ENCODE measurements at places on chromosomes 1 and 21.
A peak's percentile ranks its signal among the peaks of the same experiment; 100 is the strongest.

DNA sequence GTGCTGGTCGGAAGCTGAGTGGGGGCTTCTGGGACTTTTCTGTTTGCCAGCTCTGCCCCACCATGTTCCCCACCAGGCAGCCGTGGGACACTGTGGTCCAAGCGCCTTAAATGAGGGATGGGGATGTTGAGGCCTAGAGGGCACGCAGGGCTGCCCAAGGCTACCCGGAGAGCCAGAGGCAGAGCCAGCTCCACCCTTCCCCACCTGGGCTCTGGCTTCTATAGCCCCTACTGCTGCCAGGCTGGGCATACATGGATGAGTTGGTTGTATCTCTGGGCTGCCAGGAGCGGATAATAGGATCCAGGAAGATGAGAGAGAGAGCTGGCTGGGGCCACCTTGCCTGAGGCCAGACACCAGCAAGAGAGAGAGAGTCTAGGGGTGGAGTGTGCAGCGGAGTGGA is 49.4 kb downstream of the PTPRU start:
- no peak for DNase-seq

DNA sequence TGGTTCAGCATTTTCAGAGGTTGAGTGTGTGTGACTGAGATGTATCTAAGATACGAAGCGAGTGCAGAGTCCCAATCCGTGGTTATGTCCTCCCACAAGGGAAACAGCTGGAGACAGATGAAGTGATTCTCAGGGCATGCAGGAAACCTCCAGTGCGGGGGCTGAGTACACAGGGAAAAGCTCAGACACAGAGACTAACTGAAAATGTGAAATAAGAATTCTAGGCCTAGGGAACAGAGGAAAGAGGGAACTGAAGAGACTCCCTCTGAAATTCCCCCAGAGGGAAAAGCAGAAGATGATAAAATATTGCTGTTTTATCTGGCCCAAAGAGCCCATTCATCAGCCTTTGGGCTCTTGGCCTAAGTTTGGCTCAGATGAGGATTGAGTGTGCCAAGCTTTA is 116.8 kb downstream of the LRRC53 start:
- DNase-seq, result no peak

DNA sequence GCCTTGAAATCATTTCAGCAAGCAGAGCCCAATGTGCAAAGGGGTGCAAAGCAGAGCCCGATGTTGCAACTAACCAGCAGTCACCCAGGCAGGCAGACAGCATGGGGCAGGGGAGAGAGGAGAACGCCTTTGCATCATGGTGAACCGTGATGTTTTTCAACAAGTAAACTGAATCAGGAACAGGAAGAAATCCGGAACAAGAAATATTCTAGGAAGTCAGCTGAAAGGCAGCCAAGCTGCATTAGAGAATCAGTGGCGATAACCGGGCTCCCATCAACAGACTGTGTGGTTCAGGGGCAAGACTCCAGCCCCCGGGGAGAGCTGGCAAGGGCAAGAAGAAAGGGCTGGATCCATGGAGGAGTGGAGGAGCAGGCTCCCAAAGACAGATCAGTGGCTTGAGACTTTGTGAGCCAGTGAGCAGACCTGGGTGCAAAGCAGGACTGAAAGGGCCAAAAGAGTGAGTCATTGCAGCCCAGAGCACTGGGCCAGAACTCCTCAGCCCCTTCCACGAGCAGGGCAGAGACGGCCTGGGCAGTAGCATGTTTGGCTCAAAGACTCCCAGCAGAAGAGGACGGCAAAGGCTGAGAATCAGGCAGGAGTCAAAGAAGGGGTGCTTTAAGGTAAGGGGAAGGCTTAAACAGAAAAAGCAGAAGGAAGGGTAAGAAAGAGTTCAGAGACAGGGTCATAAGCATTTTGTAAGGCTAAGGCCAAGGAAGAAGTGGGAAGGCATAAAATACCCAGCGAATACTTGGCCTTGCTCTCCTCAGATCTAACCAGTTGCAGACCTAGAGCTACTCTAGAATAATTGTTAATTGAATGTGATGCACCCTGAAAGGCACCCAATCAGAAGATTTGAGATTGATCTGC is 155.0 kb downstream of the SETD4 start:
- DNase-seq, result no peak

DNA sequence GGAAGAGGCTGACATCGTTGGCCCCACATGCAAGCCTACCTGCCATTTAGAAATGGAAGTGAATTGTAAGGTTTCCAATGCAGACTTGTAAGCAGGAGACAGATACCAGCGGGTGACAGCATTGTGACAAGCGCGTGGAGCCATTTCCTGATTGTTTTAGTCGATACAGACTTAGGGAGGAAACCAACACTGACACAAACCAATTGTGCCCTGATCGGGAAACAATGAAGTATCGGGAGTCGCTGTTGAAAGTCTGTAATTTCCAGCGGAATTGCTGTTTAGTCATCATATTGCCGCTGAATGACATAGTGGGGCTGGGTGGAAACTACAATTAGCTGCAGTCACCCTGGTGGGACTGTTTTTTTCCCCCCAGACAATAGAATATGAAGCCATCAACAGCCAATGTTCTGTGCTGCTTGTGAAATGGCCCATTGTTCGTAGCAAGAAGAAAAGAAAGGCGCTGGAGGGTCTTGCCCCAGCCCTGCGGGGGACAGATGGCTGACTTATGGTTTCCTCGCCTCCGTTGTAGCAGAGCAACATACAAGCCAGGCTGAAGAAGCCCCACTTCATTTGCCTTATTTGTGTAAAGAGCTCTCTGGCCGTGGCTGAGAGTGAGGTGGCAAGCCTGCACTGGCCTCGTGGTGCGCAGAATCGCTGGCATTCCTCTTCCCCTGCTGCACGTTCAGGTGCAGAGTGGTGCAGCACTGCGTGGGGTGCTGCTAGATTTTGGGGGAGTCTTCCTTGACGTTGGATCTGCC is 462.7 kb downstream of the CAMTA1 start:
- no peak for DNase-seq

- DNase-seq, result no peak
These were observed 248.4 kb upstream of the LRRC7 start for GRCh38 chr1:69319287-69319686.

- no peak for DNase-seq
These were observed 95.3 kb downstream of the ATP5PO start for GRCh38 chr21:33820230-33820770.

DNA sequence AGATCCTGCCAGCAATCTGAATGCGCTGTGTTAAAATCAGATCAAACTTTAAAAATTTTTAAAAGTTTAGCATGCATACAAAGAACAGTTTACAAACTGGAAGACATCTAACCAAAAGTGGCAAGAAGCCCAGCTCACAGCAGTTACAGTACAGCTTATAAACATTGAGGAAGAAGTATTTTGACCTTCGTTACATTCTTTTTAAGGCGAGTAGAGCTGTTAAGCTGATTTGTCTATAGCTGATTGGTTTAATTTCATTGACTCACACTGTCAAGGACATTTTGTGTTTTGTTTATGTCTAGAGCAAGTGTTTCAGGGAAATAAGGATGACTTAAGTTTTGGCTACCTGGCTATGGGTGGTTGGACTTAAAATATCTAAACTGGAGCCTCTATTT is 3.0 kb upstream of the PGM1 start:
- no peak for DNase-seq

GRCh38 chr21:35048183-35048601 is 910 bp downstream of the RUNX1 start:
- peak; percentile 53 for DNase-seq

DNA sequence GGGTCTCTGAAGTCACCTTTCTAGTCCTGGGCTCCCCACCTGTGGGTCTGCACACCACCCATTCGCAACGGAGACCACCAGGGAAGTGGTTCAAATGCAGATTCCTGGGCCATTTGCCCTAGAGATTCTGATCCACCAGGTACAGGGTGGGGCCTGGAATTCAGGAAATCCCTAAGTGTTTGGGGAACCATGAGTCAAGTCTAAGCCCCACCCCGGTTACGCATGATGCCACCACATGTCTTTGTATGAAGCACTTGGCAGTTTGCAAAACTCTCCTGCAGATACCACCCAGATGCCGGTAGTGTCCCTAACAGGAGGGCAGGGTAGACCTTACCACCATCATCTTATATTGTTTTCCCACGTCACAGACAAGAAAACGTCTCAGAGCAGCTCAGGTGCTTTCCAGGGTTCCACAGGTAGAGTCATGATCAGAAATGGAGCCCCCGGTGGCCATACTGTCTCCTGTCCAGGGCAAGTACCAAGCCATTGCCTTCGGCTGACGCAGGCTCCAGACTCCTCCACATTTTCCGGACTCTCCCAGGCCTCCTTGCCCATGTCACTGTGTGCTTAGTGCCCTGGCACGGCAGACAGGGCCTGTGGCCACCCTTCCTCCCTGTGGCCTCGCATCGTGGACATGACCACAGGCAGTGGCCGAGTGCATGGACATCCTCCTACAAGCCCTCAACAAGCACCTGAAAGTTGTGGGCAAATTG is 89.2 kb upstream of the TMEM51 start:
- DNase-seq, result no peak

- DNase-seq, result no peak
These were observed 489.0 kb downstream of the USP25 start for GRCh38 chr21:16218682-16219343.

- DNase-seq, result no peak
These were observed 1135.2 kb downstream of the AMY1C start for GRCh38 chr1:104884939-104885338.

GRCh38 chr1:93814059-93814794 is 64.8 kb downstream of the DNTTIP2 start:
- peak; percentile 84 for DNase-seq

- DNase-seq, result peak; percentile 62
These were observed 25.0 kb downstream of the GORAB start for GRCh38 chr1:170556917-170557316.

DNA sequence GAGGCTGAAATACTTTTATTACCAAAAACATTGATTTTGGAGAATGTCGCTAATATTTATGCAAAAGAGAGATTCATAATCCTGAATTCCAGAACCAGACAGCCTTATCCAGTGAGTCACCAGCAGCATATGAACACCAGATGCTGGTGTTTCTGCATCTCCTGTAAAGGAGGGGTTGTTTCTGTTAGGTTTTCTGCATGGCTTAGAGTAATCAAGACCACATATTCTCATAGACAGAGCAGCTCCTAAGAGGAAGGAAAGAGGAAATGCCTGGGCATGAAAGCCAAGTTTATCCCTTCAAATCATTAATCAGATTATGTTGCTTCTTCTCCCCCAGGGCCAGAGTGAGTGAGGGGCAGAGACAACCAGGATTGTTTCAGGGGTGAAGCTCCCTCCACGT is 86.2 kb downstream of the NGF start:
- DNase-seq, result peak; percentile 95

GRCh38 chr1:231778009-231778719 is 151.6 kb downstream of the DISC1 start:
- peak; percentile 89 for DNase-seq

GRCh38 chr1:118335331-118335732 is 150.3 kb upstream of the SPAG17 start:
- peak; percentile 7 for DNase-seq

- DNase-seq, result peak; percentile 54
These were observed 47.8 kb upstream of the ARHGAP29 start for GRCh38 chr1:94285031-94285654.

- peak; percentile 72 for DNase-seq
These were observed 120.7 kb downstream of the ACTL8 start for GRCh38 chr1:17875882-17876280.

- DNase-seq, result no peak
These were observed 960.0 kb downstream of the PLA2G4A start for GRCh38 chr1:187788718-187789117.

- no peak for DNase-seq
These were observed 34.5 kb downstream of the MYOM3 start for GRCh38 chr1:24077278-24077978.

DNA sequence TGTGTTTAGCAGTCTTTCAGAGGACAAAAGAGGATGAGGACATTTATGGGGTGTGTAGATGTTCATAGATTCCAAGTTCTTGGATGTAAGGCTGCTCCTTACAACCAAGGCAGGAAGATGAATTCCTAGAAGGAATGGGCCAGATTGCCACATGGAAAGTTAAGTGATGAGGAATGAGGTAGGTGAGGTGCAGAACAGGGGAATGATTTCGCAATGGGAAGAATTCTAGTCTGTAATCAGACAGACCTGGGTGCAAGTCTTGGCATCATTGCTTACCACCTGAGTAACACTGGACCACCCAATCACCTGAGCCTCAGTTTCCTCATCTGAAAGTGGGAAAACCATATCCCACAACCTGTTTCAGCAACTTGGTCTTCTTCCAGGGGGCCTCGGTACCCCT is 174.9 kb downstream of the IER5 start:
- no peak for DNase-seq

DNA sequence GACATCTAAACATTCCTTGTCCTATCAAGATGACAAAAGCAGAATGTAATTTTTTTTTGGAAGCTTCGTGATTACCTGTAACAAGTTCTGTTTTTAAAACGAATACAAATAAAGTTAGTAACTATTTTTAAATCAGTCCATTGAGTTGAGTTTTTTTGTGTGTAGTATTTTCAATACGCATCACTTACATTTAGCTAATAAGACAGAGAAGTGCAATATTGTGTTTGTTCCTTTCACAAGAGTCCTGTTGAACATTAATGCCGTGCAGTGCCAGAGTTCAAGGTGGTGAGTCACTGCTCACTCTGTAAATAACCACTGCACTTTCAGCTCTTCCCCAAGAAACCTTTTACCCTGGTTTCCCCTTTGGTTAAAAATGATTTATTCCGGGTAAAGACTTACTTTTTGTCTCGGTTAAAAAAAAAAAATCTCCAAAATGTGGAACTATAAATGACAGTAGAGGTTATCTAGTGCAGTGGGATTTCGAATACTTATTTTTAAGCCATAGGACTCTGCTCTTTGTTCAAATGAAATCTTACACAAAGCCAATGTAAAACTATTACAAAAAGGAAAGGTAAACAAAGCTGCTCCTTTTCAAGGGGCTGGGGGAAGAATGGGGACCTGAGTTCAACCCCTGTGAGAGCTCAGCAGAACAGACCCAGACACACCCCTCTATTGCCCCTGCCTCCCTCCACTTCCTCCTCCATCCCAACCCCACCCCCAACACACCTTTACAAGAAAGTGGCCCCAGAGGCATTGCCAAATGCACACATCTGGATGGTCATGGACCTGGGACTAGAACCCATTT is 14.8 kb upstream of the NCMAP start:
- peak; percentile 61 for DNase-seq

DNA sequence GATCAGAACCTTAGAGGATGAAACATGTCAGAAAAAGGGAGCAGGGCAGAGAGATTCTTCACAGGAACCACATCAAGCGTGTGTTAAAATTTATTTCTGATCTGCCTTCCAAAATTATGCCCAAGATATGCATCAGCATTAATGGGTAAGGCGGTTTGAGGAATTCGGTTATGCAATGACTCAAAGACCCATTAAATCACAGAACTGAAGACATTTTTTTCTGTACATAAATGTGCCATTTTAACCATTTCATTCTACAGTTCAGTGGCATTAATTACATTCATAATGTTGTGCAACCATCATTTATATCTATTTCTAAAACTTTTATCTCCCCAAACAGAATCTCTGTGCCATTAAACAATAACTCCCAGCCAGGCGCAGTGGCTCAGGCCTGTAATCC is 43.4 kb downstream of the CNST start:
- DNase-seq, result peak; percentile 39
